ENCODE measurements at places on chromosomes 12 and 14.

DNA sequence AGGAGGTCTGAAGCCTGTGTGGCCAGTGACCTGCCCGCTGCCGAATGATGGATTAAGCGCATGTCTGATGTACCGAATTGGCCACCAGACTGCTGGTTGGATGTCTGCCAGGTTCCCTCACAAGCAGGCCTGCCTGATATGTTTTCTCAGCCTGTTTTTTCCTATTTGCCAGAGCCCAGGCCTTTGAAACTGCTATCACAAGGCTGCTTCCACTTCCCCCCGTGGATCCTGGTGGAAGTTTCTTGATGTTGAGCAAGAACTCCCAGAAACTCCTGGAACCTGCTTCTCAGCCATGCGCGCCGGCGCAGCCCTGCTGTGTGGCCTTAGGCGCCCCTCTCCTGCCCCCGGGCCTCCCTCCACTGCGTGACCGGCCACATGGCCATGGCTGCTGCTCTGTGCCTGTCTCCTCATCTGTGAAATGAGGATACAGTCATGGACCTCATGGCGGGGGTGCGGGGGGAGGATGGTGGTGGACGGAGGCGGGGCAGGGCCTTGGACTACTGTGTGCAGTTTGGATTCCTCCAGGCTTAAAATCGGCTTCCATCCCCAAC, 56.6 kb downstream of the CALM1 start:
- DNase-seq, result no peak

- DNase-seq, result no peak
These were observed 55.8 kb downstream of the CCDC85C start for GRCh38 chr14:99548255-99548654.

DNA sequence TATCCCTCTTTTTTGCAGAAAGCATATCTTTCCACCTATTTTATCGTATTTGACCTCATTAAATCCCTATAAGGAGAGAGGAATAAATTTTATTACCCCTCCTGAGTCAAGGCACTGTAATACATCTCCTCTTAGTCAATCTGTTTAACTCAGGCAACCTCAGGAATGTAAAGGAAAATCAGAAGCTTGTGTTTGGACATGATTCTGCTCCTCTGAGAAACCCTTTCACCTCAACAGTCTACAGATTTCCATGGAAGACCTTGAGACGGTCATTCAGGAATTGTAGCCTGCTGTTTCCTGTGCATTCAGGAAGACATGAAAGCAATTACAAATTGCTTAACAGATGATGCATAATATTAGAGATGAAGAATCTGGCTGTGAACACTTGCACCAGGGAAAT, 360.8 kb downstream of the PAWR start:
- DNase-seq, result no peak

DNA sequence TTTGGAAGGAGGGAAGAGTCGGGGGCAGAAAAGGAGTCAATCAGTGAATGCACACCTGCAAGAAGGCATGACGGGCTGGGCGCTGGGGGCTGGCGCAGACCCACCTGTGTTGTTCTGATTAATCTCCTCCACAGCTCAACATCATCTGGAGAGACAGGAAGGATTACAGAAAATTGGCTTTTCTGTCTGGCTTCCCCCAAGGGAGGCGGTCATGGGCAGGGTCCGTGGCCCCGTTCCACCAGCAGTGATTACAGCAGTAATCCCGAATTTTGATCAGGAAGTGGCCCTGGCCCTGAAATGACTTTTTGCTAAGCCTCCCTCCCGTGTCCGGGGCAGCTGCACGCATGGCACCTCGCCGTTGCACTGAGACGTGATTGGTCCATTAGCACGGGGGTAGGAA, 24.4 kb upstream of the GALNT9 start:
- DNase-seq, result no peak

DNA sequence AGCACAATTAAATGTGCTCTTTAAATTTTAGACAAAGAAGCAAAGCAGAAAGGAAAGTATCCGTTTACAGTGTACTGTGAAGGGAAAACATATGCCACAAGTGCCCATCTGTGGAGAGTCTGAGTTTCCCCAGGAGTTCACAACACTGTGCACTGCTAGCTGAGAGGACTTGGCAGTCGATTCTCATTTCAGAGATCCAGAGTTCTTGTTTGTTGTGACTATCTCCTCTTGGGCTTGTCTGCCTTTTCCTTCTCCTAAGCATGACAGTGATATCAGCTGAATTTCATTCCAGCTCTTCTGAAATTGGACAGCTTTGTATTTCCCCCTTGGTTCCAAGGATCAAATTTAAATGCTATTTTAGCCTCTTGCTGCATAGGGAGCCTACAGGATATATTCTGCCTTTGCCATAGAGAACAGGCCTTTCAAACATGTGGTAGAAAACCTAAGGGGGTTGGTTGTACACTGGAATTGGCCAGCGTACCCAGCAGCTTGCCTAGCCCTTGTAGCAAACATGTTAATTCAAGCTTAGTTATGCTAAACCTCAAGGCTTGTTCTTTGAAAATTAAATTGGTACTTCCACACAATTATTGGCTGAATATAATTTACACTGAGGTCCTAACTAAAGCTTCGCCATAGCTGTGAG, 259.2 kb upstream of the NOVA1 start:
- DNase-seq, result no peak

DNA sequence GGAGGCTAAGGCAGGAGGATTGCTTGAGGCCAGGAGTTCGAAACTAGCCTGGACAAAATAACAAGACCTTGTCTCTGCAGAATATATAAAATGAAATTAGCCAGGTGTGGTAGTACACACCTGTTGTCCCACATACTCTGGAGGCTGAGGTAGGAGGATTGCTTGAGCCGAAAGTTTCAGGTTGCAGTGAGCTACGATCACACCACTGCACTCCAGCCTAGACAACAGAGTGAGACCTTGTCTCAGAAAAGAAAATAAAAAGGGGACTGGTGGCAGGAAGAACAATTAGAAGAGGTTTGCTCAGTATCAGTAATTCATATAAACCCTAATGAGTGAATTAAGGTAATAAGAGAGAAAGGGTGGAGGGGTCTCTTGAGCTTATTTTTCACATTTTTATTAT, 8.0 kb downstream of the PSMA6 start:
- no peak for DNase-seq

DNA sequence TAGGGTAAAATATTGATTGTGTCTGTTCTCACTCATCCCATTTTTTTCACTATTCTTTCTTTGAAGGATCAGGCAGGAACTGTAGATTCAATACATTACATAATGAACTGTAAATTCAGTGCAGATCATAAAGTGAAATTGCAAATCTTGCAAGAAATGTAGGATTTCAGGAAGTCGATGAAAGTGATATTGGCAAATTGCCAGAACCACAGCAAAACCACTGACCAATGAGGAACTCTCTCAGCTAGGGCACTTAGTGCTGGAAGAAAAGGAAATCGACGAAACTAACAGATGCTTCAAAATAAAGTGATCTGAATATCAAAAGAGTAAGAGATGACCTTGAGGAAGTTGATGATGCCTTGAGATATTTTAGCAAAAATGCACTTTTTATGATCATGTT, 157.6 kb downstream of the AACS start:
- DNase-seq, result no peak

DNA sequence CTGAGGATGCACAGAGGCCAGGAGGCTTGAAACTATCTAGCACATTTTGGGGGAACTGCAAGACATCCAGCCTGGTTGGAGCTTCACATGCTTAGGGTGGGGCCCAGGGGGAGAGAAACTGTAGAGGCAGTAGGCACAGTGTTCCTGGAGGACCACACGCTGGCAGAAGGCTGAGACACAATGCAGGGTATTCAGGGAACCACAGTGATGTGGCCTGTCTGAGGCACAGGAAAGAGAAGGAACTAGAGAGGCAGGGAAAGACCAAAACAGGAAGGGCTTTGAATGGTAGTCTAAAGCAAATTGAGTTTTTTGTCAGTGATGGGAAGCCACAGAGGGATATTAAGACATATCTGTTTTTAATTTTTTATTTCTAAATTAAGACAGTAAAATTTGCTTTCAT, 100.2 kb upstream of the PRICKLE1 start:
- DNase-seq, result no peak

DNA sequence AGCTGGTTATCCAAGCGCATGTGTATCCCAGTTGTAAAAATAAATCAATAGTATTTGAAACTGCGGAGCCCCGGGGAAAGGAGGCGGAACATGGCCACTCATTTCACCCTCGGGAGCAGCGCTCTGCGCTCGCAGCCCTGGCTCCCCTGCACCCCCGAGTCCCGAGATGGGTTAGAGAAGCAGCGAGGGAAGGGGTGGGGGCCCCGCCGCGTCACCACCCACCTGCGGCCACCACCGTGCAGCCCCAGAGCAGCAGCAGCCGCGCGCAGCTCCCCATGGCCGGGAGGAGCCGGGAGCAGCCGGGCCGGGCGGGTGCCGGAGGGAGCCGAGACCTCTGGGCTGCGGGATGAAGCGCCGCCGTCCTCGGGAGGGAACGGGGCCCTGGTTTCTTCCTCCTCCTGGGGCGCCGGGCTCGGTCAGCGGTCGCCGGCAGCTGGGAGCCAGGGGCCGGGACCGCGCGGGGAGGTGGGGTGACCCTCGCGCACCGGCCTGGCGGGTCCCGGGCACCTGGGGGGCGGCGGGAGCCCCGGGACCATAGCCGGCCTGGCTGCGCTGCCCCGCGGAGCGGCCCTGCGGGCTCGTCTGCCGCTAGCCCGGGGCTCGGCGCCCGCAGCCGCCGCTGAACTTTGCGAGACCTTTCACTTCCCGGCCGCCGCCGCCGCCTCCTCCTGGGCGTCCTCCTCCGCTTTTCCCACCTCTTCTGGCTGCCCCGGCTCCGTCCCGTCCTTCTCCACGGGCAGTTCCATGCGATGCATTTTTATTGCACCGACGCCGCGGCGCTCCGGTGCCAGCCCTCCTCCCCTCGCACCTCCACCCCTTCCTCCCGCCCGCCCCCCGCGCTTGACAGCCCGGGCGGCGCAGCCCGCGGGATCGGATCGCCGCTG, at the start of gene NTN4:
TSS of gene NTN4 (minus strand) at position 732 of the 884 bp plus-strand sequence. CDS start at position 277, 455 bp downstream.
- no peak for DNase-seq

Measured in cortex of kidney (tissue), 1 donor.